ENCODE measurements at places on chromosomes 3 and 15.

GRCh38 chr3:126064627-126065258 lies 19.2 kb downstream of the SLC41A3 start:
- DNase-seq = no peak

GRCh38 chr3:14744556-14744955 lies 69.6 kb downstream of the C3orf20 start:
- DNase-seq = no peak

- DNase-seq = no peak
Observed at GRCh38 chr3:128663151-128663550, 12.5 kb upstream of the RPN1 start.

DNA sequence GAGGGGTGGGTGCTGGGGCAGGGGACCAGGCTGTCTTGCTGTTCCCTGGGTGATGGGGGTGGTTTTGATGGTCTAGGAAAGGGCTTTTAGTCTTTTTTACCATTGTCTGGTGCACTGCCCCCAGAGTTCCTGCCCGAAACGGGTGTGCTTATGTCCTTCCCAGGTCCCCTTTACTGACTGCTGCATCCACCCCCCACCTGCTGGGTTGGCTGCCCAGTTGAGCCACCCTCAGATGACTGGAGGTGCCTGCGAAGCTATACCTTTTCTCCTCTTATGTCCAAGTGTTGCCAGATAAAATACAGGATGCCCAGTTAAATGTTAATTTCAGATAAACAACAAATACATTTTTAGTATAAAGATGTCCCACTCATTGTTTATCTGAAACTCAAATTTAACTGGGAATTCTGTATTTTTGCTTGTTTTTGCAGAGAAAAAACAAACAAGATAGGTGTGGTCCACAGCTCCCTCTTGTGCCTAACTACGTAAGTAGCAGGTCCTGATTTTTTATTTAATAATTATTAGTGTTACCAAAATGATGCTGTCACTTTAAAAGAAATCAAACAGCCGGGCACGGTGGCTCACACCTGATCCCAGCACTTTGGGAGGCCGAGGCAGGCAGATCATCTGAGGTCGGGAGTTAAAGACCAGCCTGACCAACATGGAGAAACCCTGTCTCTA lies 6.1 kb upstream of the RPP14 start:
- DNase-seq = no peak

DNA sequence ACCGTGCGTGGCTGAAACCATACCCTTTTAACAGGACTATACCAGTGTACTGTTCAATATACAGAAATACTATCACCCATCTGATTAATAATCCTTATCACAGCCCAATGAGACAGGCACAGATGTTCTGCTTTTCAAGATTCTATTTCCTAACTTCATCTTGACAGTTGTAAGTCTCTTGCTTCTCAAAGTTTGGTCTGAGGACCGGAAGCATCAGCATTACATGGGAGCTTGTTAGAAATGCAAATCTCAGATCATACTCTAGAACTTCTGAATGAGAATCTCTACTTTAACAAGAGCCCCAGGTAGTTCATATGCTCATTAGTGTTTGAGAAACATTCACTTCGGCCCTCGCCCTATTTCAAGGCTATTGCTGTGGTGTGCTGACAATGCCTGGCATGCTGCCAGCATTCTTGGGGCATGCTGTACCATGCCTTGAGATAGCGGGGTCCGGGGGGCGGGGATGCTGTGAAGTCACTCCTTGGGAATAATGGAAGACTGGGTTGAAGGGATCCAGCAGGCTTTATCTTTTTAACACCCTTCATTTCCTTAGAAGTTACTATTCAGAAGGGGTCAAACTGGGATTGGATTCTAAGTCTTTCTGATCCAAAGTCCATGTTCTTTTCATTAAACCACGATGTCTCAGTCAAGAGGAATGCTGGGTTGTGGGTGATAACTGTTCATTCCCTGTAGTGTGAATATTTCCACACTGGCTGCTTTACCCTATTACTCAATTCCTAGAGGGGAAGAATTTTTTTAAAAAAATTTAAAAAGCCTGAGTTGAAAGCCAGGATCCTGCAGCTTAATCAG lies 194.7 kb downstream of the LPP start:
- DNase-seq = no peak

- peak; percentile 27 for DNase-seq
Observed at GRCh38 chr3:160225176-160226025, at the start of gene C3orf80. Gene C3orf80 (plus strand): TSS chr3:160225422. CDS start chr3:160225636, 214 bp downstream.

Measured in activated CD8-positive, alpha-beta memory T cell treated with anti-CD3 and anti-CD28 coated beads, Interleukin-2, amount 50 U/mL, for 4 hours (primary cell).